ENCODE measurements at places on chromosomes 5 and 9.

DNA sequence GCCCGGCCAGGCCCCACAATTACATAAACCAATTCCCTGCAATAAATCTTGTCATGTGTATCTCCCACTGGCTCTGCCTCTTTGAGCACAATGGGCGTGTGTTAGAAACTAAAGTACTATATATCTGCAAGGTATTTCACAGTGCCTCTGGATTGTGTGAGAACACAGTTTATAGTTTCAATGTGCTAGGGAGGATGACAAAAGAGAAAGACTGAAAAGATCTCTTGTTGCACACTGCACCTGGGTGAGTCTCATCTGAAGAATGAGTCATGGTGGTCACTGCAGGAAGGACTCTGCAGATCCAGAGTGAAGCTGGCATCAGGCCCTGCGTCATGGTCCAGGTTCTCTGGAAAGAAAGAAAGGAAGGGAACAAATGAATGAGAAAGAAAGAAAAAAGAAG, 20.7 kb upstream of the CTSV start:
- DNase-seq: no peak

GRCh38 chr5:105554568-105555169, 1992.1 kb upstream of the NUDT12 start:
- peak; percentile 11 for DNase-seq

DNA sequence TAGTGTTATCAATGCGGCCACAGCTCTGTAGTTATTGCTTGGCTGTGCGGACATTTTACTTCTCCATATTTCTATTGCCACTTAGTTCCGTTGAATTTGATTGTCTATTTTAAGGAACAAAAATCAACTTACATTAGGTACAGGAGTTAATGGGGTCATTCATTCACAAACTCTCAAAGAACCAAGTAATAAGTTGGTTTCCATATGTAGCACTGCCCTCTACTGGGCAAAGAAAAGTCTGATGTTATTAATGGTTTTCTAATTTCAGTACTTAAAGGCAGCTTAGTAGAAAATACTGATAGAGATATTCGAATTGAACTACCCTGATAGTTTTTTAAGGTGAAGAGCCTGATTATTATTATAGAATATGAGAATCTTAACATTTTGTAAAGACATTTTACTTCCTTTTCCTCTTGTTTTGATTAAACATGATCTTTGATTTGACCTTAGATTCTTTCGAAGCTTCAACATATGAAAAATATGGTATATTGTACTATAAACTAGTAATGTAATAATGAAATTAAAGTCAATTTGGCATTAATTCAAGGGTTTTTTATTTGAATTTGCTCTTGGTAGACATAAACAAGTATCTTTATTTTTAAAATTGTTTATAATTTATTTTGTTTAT, 119.5 kb upstream of the CTNND2 start:
- DNase-seq: peak; percentile 63

- no peak for DNase-seq
These were observed 21.4 kb downstream of the OR2V1 start for GRCh38 chr5:181109489-181110013.

GRCh38 chr5:58266402-58266801, 193.5 kb downstream of the PLK2 start:
- peak; percentile 56 for DNase-seq

- no peak for DNase-seq
These were observed 7.2 kb upstream of the PSD2 start for GRCh38 chr5:139788294-139788910.

- DNase-seq: peak; percentile 64
These were observed 599.7 kb upstream of the FTMT start for GRCh38 chr5:121251954-121252353.

DNA sequence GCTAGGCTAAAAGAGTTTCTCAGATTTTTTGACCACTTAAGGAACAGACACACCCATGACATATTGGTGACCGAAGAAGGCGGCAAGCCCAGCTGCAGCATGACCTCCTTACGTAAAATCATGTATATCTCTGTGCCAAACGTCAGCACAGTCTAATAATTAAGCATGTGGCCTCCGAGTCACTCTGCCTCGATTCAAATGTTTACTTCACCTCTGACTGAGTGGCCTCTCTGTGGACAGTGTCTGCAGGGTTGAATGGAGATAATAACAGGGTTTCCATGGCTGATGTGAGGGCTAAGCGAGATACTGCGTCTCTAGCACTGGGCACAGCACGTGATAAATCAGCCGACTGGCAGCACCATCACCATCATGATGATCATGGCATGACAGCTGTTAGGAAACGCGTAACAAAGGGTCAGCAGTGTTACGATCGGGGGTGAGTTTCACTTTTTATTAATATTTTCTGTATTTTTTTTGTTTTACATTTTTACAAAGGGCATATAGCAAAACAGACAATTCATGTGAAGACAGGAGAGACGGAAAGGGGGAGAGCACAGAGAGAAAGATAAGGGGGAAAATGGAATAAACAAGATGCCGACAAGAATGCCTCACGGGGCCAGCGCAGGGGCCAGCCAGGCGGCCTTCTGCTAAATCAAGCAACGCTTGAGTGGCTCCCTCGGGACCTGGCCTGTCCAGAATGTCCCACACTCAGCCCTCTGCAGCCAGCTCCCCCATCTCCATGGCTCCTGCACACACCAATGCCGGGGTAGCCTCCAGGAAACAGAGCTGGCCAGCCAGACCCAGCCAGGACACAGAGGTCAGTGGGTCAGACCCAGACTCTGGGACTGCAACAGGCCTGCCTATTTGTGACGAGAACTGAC, 60.3 kb downstream of the ADAMTS2 start:
- DNase-seq: peak; percentile 44

GRCh38 chr5:74412066-74412465, 228.5 kb downstream of the ENC1 start:
- no peak for DNase-seq

GRCh38 chr9:114448706-114449105, 56.6 kb downstream of the WHRN start:
- DNase-seq: peak; percentile 54

GRCh38 chr5:67855523-67855922, 360.0 kb upstream of the PIK3R1 start:
- DNase-seq: no peak

DNA sequence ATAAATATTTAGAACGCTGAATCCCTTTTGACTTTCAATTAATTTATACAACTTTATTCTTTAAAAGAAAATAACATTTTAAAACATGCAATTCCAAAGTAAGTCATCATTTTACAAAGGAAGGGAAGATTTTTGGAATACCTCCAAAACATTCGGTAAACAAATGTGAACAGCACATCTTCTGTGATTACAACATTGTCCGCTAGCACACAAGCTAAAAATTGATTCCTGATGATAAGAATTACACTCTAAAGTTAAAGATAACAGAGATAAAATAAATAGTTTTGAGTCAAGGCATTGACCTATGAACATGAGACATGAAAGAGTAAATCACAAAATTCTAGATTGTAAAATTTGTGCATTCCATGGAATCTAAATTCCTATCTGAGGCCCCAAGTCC, 56.2 kb upstream of the TRAF1 start:
- peak; percentile 5 for DNase-seq

GRCh38 chr5:61332851-61333320, 828 bp downstream of the ZSWIM6 start:
- DNase-seq: peak; percentile 74

DNA sequence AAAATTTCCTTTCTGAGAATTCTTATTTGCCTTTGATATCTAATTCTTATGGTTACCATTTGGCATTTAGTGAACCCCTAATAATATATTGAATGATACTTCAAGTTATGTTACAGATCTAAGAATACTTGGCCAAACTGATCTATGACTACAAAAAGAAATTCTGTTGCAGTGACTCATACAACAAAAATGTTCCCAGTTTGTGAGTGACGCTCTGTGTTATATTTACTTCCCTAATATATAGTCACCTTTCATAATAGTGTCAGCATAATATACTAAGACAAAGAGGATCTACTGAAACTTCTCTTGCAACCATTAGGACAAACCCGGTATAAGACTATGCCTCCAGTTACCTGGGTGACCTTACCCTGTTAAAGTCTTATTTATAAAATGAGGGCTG, 216.9 kb upstream of the TLX3 start:
- DNase-seq: peak; percentile 85

DNA sequence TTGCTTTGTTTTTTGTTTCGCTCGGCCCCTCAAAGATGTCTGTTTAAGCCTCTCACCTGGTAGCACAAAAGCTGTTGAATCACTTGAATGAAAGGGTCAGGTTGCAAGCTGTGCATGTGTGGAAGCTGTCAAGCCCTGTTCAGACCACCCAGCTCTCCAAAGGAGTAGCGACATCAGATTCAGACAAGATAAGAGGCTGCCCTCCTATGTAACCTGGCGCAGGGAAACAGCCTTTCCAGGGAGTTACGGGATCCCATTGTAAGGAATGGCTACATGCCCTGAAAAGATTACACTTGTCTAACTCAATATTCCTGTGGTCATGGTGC, 2.9 kb downstream of the FREM1 start:
- DNase-seq: no peak

GRCh38 chr5:135533334-135533733, 2.4 kb downstream of the NEUROG1 start:
- DNase-seq: no peak

DNA sequence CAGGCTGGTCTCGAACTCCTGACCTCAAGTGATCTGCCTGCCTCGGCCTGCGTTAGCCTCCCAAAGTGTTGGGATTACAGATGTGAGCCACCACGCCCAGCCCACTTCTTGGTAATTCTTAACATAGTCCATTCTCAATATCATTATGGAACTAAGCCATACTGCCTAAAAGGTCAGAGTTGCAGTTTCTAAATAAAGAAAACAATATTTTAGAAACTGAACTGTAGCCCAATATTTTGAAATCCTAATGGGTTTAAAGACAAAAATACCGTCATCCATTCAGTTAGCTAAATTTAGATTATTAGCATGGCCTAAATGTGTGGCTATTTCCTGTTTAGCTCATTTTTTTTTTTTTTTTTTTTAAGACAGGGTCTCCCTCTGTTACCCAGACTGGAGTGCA, 99.5 kb downstream of the USP20 start:
- DNase-seq: peak; percentile 16

- DNase-seq: peak; percentile 34
These were observed 167.5 kb downstream of the CDK5RAP2 start for GRCh38 chr9:120412425-120412951.

DNA sequence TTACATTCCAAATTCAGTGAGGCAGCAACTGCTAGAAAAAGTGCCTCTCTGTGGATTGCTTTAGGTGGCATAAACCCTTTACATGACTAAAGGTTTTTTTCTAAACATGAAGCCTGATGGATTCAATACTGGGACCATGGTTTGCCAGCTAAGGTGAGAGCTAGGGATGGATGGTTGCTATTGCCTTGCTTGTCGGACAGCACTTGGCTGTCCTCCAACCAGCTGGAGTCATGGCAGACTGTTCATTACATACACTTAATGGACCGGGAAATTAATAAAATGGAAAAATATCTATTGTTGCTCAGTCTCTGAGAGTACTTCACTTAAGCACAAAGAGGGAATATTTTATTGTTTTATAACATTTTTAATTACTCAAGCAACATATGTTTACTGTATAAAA, 116.9 kb upstream of the TRPC7 start:
- DNase-seq: no peak

DNA sequence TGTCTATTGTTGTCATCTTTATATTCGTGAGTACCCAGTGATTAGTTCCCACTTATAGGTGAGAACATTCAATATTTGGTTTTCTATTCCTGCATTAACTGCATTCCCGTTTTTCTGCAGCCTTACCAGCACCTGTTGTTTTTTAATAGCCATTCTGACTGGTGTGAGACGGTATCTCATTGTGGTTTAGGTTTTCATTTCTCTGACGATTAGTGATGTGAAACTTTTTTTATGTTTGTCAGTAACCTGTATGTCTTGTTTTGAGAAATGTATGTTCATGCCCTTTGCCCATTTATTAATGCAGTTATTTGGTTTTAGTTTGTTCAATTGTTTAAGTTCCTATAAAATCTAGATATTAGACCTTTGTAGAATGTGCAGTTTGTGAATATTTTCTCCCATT, 546.0 kb upstream of the RORB start:
- DNase-seq: no peak

GRCh38 chr9:34982361-34982760, 7.2 kb upstream of the DNAJB5 start:
- no peak for DNase-seq

- DNase-seq: no peak
These were observed 78.3 kb upstream of the HCN1 start for GRCh38 chr5:45774528-45774927.

DNA sequence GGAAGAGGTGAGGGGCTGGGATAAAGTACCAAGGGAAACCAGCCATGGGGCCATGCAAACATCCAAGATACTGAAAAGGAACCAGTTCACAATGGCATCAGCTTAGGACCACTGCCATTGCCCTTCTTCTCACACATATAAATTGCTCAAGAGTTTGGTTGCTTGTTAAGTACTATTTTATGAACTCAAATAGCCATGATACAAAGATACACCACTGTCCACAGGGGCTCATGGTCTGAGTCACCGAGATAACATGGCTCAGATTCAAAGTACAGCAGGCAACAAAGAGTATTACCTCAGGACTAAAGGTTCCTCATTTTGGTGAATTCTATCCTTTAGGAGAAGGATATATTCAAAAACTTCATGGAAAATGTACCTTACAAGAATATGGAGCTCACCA, 55.6 kb downstream of the FANCC start:
- peak; percentile 36 for DNase-seq

GRCh38 chr9:109910671-109911518, 130.9 kb downstream of the PALM2AKAP2 start:
- peak; percentile 69 for DNase-seq

DNA sequence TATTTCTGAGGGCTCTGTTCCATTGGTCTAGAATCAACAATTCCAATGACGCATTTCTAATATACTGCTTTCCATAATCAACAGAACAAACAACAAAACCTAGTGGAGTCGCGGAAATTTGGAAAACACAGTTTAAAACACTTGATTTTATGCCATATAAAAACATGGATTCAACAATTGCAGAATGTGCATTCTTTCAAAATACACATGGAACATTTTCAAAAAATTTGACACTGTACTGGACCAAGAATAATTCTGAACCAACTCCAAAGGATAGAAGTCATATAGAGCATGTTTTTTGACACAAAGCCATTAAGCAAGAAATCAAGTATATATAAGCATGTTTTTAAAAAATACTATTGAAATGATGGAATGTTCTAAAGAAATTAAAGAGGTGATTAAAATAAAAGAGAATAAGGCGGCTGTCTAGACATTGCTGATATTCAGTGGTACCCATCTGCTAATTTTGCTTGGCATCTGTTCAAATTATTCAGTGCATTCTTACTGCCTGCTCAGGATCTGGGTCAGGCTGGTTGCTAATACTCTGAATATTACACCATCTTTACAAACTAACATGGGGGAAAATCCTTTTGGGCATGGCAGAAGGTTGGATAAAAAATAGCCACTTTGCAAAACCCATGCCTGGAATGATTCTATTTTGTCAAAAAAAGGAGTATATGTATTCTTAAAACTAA, 221.3 kb downstream of the NPR3 start:
- DNase-seq: peak; percentile 36

- DNase-seq: no peak
These were observed 741.5 kb upstream of the RGMB start for GRCh38 chr5:98031926-98032325.

GRCh38 chr9:113572076-113572861, 108.7 kb downstream of the RGS3 start:
- DNase-seq: no peak

All from cardiac fibroblast (primary cell).